ENCODE measurements at places on chromosomes 2 and 18.

DNA sequence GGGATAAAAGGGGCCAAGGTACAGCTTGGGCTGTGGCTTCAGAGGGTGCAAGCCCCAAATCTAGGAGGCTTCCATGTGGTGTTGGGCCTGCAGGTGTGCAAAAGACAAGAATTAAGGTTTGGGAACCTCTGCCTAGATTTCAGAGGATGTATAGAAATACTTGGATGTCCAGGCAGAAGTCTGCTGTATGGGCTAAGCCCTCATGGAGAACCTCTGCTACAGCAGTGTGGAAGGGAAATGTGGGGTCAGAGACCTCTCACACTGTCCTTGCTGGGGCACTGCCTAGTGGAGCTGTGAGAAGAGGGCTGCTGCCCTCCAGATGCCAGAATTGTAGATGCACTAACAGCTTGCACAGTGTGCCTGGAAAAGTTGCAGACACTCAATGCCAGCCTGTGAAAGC is 880.6 kb upstream of the ID2 start:
- no peak for DNase-seq

DNA sequence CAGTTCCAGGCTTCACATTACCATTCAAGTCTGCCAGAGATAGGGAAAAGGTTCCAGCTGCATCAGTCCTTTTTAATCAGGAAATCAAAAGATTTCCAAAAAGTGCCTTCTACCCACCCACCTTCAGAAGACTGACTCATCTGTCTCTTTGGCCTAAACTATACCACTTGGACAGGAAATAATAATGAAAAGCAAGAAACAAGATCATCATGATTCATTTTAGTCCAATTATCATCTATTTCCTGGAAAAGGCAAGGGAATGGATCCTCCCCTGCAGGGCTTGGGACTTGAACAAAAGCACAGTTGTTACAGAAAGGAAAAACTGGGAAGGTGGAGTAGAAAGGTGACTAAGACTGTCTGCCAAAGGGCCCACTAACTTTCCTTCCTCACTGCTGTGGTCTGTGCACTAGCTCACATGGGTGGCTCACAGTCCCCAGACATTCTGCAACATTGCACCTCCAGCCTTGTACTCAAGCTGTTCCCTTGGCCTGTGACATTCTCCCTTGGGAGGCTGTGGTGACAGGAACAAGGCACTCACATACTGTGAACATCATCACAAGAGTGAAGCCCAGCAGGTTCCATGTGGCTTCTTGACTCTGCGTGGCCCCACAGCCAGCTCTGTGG is 75.3 kb downstream of the VSNL1 start:
- no peak for DNase-seq

DNA sequence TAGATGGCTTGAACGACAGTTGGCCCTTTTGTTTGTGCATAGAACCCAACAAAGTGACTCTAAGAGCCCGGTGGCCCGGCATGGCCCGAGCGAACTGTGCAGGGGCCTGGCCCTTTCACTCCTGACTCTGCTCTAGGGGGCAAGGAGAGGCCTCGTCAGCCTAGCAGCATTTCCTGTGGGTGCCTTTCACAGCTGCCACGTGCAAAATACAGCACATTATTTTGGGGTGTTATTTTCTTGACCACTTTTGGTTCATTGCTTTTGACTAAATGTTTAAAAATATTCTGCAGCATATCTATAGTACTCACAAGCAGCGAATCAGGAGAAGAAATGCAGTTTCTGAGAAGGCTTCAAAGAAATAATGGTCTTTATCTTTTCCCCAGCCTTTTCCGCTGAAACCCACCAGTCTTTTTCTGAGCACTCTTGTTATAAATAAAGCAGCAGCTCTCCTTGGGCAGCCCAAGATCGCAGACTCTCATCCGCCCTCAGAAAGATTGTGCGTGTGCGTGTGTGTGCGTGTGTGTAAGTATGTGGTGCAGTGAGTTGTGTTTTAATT is 31.3 kb downstream of the DGKD start:
- DNase-seq: peak; percentile 36

- no peak for DNase-seq
These were observed 14.6 kb downstream of the ADI1 start for GRCh38 chr2:3504741-3505140.

GRCh38 chr2:128623776-128624761 is 305.4 kb upstream of the HS6ST1 start:
- peak; percentile 69 for DNase-seq

DNA sequence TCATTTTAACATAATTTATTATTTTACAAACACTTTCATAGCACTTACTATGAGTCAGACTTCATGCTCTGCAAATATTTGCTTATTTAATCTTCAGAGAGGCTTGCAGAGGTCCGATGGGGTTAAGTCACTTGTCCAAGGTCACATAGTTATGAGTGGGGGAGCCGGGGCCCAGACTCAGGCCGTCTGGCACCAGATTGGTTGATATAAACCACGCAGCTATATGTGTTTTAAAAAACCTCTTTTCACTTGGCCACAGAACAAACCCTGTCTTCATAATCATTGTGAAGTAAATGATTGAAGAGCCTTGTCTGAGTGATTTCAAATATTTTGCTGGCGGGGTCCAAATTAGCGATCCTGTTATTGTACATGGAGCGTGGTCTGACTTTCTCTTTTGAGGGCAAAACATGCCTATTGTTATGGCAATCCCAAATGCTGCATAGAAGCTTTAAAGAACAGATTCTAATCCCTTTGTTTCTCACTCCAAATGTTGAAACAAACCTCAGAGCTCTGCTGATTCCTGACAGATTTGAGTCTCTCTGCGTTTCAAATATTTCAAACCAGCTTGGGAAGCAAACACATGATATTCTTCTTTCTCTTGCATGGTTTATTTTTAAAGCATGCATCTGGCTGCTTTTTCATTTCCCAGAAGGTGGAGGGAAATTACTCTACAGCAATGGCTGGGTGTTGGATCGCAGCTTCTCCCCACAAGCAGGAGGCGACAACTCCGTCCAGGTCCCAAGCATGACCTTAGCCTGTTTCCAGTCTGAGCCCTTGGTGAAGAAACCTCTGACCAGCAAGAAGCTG is 142.4 kb downstream of the DDX1 start:
- DNase-seq: no peak

- no peak for DNase-seq
These were observed 98.8 kb downstream of the DPP4 start for GRCh38 chr2:161975062-161975812.

GRCh38 chr2:112217854-112218253 is 37.0 kb downstream of the ZC3H8 start:
- DNase-seq: no peak

DNA sequence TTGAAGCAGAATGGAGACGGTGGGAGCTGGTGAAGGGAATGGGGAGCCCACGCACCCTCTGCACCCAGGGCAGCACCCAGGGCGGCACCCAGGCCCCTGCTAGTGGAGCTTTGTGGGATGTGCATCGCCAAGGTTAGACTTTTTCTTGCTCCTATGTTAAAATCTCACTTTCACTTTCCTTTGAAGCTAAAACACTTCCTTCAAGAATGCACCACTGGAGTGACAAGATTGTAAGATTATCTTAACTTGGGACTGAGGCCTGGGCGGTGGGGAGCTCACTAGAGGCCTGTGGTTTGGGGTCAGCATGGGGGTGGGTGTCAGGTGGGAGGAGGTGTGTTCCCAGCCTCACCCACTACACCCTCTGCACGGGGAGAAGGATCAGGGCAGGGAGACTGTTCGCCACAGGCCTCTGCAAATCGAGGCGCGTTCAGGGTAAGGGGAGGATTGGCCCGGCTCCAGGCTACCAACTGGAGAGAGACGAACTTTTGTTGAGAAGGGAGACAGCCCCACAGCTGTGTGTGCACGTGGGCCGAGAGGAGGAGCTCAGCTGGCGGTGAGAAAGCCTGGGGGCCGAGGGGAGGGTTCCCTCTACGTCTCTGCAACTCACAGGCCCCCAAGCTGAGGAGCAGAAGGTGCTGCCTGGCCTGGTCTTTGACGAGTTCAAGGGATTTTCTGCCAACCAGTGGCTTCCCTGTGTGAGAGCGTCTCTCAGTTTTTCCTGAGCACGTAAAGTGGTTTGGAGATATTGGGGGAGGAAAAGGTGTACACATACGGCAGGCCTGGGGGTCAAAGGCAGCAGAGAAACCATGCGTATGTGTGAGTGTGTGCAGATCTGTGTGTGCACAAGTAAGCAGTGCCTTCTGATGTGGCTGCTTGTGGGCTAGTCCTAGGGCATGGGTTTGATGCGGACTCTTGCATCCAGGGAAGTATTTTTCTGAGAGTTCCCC is 147.7 kb downstream of the KLHL29 start:
- peak; percentile 52 for DNase-seq

DNA sequence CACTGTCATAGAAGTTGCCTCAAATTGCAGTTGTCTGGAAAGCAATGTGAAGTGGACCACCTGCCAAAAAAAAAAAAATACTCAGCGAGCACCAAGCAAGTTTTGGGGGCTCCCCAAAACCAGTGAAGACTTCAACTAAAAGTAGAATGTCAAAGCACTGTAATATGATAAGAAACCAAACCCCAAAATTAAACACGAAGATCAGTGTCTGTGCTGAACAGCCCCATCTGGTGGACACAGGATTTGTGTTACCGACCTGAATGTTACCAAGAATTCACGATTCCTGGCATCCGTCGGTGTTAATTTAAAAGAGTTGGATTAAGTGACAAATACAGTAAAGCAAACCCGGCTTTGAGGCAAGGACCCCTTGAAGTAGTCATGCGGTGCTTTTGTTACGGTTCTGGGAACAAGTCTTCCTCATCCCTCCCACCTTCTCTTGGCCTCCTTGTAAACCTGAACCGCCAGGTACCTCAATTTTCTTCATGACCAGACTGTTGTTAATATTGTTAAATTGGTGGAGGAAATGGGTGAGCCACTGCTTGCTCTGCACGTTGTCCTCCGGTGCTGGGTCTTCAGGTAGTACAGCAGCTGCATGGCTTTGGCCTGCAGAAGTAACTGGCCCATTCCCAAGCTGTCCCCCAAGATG is 31.3 kb upstream of the SSB start:
- DNase-seq: peak; percentile 75

DNA sequence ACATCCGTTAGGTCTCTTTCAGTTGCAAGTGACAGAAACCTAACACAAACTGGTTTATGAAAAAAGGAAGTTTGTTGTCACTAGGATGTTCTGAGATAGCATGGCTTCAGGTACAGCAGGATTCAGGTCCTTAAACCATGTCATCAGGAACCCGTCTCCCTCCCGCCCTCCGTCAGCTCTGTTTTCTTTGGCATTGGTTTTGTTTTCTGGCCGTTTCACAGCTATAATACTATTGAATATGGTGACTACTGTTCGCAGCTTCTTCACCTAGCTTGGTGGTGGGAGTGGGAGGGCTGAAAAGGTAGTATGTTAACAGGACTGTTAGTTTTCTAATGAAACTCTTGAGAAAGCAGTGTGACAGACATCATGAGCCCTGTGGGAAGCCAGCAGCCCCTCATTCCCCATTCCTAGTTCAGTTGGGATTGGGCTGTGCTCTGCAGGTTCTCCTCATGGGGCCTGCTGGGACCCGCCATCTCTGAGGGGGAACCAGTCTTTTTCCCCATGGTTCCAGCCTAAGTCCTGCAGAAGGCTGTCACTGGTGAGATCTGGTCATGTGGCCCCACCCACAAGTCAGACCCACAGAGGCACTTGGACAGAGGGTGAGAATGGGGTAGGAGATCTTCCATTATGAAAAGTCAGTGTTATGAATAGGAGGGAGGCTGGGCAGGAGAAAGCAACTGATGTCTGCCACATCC is 12.1 kb downstream of the PTMA start:
- DNase-seq: no peak

DNA sequence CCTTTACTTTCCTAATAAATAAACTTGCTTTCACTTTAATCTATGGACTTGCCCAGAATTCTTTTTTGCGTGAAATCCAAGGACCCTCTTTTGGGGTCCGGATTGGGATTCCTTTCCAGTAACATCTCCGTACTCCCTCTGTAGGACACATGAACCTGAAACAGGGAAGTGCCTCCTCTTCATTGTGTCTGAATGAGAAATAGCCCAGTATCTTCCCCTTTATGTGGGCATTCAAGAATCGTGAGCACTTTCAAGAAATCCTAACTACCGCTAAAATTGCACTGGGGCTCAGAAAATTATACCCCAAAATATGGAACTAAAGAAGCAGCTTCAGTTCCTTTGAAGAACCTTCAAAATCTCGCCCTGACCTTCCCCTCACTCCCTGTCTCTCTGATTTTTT is 7.8 kb upstream of the POMC start:
- DNase-seq: no peak

- DNase-seq: no peak
These were observed 32.7 kb upstream of the DNMT3A start for GRCh38 chr2:25374411-25374810.

DNA sequence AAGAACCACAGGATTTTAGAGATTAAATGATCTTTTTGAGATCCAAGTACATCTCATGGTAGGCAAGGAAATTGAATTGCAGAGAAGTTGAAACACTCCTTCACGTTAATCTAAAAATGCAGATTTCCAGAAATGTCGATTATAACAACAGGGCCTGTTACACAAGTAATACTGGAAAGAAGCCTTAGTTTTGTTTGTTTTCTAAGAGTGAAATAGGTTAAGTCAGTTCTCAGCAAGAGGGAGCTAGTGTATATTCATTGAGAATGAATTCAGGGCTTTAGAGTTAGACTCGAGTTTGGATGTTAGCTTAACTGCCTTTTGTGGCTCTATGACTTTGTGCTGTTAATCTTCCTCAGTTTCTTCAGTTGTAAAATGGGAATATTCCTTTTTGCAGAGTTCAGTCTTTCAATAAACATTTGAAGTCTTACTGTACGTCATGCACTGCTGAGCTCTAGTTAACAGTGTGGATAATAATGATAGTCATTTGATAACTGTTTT is 926 bp downstream of the NDUFV2 start:
- DNase-seq: no peak

DNA sequence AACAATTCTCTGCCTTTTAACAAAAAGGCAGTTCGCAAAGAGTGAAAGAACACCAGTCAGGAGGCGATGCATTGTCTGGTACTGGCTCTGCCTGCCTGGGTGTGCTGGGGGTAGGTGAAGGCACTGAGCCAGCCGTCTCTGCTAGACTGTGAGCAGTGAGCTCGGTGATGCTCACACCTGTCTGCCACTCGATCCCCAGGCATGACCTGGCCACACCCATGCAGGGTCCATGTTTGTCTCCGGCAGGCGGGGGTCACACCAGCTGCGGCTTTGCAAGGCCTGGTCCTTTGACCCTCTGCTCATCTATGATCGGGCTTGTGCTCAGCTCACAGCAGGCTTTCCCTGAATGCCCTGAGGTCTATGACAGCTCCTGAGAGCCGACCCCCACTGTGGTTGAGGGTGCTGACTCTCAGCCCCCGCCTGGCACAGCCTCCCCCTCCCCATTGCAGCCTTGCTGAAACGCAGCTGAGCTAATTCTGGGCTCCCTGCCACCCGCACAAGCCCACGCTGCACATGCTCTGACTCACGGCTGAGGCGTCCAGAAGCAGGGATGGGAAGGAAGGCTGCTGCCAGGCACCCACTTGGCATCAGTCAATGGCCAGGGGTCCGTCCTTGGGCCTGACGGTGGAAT is 23.7 kb downstream of the CRACDL start:
- DNase-seq: no peak

GRCh38 chr2:71546275-71546638 is 92.9 kb downstream of the DYSF start:
- no peak for DNase-seq

DNA sequence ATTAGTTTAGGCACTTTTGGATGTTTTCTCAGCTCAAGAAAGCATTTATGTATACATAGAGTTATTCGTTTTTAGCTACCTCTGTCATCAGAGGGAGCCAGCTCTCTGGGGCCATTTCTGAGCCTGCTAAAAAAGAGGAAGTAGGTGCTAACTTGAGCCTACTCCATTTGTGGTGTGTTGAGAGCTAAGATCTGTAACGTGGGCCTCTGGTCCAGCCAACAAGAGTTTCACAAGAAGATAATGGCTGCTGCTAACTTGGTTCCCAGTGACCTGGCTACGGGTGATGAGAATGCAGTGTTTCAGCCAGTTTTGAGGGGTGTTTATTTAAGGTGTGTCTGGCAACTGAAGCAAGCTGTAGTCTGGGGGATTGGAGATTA is 182.5 kb downstream of the PRKCE start:
- no peak for DNase-seq
